ENCODE measurements at places on chromosomes 2 and 18.

DNA sequence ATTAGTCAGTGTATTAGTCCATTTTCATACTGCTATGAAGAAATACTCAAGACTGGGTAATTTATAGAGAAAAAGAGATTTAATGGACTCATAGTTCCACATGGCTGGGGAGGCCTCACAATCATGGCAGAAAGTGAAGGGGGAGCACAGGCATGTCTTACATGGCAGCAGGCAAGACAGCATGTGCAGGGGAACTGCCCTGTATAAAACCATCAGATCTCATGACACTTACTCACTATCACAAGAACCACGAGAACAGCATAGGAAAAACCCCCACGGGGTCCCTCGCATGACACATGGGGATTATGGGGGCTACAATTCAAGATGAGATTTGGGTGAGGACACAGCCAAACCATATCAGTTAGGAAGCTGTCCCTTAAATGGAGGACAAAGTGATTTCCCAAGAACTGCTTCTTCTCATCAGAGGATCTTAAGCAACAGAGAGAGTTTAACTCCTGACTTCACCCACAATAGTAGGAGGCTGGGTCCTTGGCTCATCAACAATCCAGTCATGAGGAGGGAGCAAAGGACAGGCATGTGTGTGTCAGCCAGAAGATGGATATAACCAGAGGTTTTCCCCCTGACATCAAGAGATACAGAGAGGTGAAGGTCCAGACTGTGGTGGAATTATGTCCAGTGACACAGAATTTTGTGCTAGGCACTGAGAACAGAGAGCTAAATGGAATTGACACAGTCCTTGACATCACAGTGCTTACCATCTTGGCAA is 203.8 kb upstream of the SH3BP4 start:
- no peak for DNase-seq

GRCh38 chr2:3956406-3956805 is 253.0 kb downstream of the DCDC2C start:
- DNase-seq = no peak

GRCh38 chr2:241068136-241068941 is 33.7 kb downstream of the MTERF4 start:
- DNase-seq = no peak

- DNase-seq = no peak
Measured at GRCh38 chr2:40752796-40753195, 300.9 kb upstream of the SLC8A1 start.

- no peak for DNase-seq
Measured at GRCh38 chr2:172168917-172169346, 66.2 kb upstream of the DLX2 start.

DNA sequence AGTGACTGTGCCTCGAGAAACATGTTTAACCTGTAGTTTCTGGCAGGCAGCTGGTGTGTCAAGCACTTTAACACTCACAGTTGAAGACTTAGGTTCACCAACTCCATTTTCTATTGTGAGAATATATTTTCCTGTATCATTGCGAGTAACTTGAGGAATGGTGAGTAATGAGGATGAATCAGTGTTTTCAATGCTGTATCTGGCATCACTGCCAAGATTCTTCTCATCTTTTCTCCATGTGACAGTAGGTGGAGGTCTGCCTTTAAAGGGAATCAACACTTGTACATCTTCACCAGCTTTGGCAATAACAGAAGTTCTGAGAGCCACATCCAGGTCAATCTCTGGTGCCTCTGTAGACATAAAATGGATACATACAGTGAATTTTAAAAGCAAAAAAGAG is 72.8 kb downstream of the PLEKHA3 start:
- no peak for DNase-seq

DNA sequence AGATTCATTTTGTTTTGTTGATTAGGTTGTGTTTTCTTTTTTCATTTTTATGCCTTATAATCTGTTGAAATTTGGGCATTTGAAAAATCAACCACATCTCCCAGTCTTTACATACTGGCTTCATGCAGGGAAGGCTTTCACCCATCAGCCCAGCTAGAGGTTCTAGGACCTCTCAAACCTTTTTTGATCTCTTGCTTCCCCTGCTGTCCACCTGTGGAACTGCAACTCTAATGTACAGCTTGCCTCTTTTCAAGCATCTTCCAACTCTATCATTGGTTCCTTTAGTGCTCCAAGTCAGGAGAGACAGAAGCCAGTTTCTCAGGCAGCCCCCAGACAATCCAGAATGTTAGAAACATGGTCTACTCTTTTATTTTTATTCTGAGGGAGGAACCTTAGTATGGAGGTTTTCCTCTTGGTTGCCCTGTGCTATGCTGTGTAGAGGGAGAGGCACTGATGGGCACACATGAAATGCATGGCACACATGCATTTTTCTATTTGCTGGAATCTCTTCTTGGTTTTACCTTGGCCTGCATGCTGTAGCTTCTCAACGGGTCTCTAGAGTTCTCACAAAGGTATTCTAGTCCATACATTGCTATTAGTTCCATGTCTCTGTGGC is 107.2 kb upstream of the L3MBTL4 start:
- DNase-seq = no peak

GRCh38 chr2:24907116-24907515 is 12.9 kb downstream of the ADCY3 start:
- DNase-seq = no peak

DNA sequence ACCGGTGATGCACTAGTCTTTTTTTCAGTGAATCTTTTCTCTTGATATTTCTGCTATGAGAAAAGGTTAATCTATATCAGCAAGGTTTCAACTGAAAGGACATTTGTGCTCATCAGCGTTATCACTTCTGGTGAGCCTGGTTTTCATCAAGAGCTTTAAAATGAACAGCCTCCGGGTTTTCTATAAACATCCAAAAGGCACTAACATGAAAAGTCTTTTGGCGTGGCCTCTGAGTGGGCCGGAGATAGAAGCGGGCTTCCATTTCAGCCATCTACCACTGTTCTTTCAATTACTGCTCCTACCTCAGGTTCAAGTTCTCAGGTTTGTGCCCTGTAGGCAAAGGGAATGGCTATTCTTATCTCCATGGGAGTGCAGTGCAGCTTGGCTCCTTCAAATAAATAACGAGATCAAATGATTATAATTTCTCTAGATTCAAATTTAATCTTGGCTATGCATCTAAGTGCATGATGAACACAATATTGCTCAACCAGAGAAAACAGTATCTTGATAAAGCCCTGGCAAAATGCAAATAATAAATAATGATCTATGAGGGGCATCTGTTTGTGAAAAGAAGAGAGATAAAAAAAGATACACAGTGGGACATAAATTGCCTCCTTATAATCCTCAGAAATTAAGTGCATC is 314.8 kb downstream of the CDH2 start:
- DNase-seq = no peak

GRCh38 chr2:157657858-157658257 is 29.2 kb upstream of the ACVR1C start:
- no peak for DNase-seq

DNA sequence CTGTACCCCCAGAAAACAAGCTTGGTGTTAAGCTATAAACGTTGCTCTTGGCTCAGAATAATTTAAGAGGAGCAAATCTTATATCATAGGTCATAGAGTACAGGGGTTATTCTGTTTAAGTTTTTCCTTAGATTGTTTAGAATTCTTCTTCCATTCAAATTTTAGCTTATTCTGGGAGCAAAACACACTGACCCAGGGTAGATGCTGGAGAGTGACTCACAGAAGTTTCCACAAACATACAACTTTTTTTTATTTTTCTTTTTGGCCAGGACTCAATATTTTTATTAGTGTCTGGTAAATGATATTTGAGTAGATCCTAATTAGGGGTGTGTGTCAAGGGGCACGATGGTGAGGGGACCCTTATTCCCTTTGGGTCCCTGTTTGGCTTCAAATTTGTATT is 71.5 kb upstream of the PSME4 start:
- DNase-seq = no peak

- DNase-seq = no peak
Measured at GRCh38 chr2:40363631-40364030, 88.3 kb downstream of the SLC8A1 start.

DNA sequence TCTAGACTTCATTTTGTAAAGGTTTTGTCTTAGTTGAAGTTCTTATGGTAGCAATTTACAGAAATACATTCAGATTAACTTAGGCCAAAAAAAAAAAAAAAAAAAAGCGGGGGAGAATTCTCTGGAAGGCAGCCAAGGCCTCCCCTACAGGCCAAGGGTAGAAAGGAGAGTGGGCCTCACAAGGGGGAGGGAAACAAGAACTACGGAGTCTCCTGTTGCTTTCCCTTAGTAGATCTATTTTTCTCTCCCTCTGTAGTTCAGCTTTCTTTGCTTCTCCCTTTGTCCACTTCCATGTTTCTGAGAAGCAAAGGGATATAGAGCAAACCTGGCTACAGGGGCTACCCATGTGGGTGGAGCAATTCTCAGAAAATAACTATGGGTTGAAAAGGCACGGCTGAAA is 2.4 kb upstream of the STK11IP start:
- DNase-seq = no peak

DNA sequence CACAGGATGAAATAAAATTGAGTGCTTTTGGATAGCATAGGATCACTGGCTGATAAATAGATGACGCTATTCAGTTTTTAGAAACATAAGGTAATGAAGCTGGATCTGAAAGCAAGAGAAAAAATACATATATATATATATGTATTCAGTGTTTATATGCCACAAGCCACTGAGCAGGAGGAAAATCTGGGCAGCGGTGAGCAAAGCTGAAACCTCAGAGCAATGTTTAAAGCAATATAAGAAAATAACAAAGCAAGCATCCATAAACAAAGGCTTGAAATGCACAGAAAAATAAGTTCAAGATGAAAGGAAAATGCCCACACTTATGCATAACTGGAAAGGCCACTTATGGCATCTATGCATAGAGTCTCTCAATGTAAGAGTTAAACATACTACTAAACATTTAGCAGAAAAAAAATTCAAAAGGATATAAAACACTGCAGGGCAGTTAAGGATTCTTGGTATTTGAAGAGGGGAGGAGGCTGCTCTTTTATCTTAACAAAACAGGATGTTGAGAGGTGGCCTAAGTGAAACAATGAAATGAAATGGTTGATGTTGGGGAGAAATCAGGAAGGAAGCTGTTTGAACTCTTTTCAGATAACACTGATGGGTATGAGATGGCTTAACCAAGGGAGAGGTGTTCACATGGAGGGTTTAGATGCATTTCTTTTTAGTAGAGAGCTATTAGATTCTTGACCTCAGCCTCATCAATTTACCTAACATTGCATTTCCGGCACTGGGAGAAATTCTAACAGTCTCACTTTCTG is 129.1 kb downstream of the ARHGAP15 start:
- DNase-seq = no peak

DNA sequence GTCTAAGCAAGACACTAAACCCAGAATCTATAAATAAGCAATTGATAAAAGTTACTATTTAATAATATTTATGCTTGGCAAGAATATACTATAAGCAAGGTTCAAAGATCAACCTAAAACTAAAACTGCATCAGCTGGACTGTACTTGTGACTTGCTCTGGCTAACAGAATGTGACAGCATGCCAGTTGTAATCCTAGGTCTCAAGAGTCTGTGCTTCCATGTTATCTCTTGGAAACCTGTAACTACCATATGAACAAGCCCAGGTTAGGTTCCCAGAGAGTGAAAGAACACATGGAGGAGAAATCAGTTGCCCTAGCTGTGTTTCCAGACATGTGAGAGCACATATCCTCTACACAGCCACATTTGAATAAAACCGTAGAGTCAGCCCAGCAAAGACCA is 297.4 kb downstream of the CDH2 start:
- DNase-seq = no peak

DNA sequence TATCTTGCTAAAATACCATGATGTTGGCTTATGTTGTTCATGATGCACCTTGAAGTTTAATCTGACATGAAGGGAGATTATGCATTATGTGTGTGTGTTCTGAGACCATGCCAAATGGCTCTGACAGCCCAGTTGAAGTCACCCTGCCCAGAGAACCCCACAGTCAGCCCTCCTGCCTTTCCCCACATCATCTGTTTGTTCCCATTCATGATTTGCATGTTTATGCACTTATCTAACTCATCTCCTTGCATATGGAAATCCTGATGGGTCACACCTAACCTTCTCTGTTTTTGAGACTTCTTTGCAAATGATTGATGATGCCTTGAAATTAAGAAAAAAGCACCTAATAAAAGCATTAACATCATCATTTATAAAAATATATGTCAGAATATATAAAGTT is 752.2 kb downstream of the GALR1 start:
- no peak for DNase-seq

GRCh38 chr18:70288171-70288850 is 534 bp upstream of the SOCS6 start:
- DNase-seq = no peak

- no peak for DNase-seq
Measured at GRCh38 chr18:65620076-65620696, 130.6 kb upstream of the CDH7 start.

DNA sequence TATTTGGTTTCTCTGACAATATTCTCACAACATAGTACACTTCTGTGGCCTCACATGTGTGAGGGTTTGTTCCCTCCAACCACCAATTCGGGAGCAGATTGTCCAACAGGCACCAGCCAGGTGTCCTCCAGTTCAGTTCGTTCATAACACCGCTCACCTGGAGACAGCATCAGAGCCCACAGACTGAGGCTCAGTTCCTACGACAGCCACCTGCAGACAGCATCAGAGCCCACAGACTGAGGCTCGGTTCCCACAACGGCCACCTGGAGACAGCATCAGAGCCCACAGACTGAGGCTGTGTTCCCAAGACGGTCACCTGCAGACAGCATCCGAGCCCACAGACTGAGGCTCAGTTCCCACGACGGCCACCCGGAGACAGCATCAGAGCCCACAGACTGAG is 58.2 kb upstream of the SNTG2 start:
- no peak for DNase-seq

DNA sequence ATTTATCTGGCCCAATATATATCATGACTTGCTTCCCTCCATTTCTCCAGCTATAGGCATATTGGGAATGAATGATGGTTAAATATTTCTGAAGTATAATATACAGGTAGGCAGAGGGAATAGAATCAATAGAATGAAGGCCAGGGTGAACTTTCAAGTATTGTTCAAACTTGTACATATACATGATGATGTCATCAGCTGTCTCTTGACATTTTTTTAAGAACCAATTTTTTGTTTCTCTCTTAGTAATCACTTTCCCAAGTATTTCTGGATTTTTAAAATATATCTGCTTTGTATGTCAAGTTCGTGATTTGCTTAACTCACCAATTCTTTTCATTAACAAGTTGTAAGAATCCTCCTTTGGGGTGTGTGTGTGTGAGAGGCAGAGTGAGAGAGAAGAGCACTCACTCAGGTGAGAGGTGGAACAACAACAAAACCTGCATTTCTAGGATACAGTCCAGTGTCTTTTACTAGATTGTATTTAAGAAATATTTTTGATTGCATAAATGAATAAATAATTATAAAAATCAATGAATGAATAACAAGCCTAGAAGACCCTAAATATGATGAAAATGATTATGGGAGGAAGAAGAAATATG is 1239.1 kb downstream of the LRP1B start:
- no peak for DNase-seq

DNA sequence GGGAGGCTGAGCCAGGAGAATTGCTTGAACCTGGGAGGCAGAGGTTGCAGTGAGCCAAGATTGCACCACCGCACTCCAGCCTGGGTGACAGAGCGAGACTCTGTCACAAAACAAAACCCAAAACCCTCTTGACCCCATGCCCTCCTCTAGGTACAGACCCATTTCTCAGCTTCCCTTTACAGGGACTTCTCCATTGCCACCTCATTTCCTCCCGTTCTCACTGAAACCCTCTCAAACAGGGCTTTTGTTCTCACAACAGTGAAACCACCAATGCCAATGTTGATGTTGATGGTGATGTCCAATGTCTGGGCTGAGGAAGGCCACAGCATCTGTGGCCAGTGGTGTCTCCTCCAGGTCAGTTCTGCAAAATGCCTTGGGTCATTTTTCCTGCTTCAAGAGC is 69.0 kb upstream of the ZCCHC2 start:
- DNase-seq = no peak

- no peak for DNase-seq
Measured at GRCh38 chr18:7645756-7646155, 78.6 kb downstream of the PTPRM start.
